Left ventricle myocardium inferior (tissue), 1 donor: ENCODE measurements at places on chromosomes 1 and 21. TPM values are rescaled to one million over a fixed set of nuclear protein-coding genes. Genes with fewer than 3 reads are reported as not detected.

DNA sequence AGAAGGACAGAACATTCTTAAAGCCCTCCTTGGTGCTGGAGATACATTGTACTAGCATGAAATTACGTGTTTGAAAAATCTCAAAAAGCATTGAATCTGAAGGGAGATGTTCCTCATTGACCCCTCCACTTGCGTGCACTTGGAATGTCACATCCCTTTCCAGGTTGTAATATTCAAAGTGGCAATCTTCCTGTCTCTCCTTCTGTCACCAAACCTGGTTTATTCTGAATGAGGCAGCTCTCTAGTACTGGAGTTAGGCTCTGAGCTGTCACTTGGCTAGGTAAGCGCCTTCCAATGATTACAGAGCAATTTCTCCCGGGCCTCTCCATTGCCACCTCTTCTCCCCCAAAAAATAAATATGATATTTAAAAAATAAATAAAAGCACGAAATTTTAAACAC, 855 bp downstream of the DSCAM start:
- H3K4me3 ChIP-seq, result no peak overlapping the region
- no peak overlapping the region for H3K27ac ChIP-seq
- no peak for DNase-seq
- peaks cover 8% of the 10 kb centered on the region for H3K4me1 ChIP-seq

DNA sequence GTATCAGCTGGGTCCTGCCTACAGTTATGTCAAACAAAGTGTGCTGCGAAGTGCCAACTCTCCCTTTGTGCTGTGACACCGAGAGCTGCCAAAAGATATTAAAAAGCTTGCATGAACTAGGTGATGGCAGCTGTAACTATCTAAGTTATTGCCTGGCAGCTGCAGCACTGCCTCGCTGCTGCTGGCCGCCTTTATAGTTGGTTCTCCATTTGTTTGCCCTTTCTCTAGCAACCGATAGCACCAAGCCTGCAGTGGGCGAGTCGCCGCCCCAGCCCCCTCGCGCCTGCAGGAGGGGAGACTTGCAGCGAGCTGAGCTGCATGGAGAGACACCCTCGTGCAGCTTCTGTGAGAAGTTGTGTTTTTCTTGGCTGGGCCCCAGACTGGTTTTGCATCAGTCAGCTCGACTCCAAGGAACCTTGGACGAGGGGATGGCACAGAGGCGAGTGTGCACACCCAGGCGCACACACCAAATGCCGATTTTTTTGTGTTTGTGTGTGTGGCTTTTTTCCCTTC, 330.6 kb downstream of the RPS6KC1 start:
- peak; percentile 50 for DNase-seq
- peak overlapping the region; percentile 46 for H3K4me3 ChIP-seq
- H3K36me3 ChIP-seq, result no peaks in the 10 kb centered on the region
- peak overlapping the region; percentile 38 for H3K27ac ChIP-seq

- no peak overlapping the region for H3K4me3 ChIP-seq
- no peak overlapping the region for H3K27ac ChIP-seq
- no peaks in the 10 kb centered on the region for H3K36me3 ChIP-seq
- DNase-seq, result no peak
- no peaks in the 10 kb centered on the region for H3K27me3 ChIP-seq
Observed at GRCh38 chr21:15515908-15516307, 213.9 kb upstream of the USP25 start.

The LIPI gene
- not detected for total RNA-seq

The L1TD1 gene
- 0.08 TPM for total RNA-seq
